Ureter (tissue), 1 donor: ENCODE measurements at places on chromosomes 13 and 19. TPM values are rescaled to one million over a fixed set of nuclear protein-coding genes. Genes with fewer than 3 reads are reported as not detected.

The RTBDN gene
- total RNA-seq = not detected

DNA sequence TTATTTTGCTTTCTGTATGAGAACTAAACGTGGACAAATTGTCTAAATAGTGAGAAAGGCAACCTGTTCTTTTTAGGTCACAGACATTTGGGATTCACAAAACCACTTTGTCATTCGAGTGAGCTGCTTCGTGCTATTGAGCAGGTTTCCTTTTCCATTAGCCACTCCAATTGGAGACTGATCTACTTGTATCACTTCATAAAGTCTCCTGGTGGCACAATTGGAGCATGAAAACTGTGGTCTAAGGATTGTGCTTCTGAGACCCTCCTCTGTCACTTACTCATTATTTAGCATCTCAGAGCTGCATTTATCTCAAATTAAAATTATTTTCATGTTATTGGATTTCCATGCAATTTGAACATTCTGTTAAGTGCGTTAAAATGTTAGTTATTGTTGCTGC, 397.7 kb downstream of the TDRD3 start:
- no peak for DNase-seq

The UBE2L5 gene
- not detected for total RNA-seq

The PPP2R1A gene
- total RNA-seq = 259 TPM

The GGN gene
- 0.86 TPM for total RNA-seq

- no peak for DNase-seq
Observed at GRCh38 chr13:45875951-45876350, 24.4 kb upstream of the SIAH3 start.

DNA sequence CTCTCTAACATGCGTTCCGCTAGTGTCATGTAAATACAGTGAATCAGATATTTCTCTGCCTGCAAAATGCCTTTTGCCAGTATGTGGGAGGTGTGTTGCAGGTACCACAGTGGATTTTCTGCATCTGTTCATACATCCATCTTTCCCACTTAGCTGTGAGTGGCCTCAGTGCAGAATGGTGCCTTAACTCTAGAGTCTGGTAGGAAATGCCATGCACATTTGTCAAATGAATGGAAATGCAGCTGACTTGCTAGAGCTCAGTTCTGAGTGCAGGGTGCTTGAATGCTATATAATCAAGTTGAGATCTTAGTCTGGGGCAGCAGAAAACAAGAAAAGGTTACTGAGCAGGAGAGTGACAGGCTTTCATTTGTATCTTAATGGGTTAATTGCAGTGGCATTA, 68.2 kb downstream of the LRCH1 start:
- no peak for DNase-seq

GRCh38 chr13:27919934-27920676, at the start of gene PDX1:
Gene PDX1 (plus strand): TSS chr13:27920000. CDS start chr13:27920139, 139 bp downstream.
- DNase-seq = no peak

The ZNF221 gene
- total RNA-seq = 6.8 TPM

- DNase-seq = no peak
Observed at GRCh38 chr13:46687810-46688209, 109.2 kb downstream of the ESD start.

GRCh38 chr13:48653472-48653939, at the start of gene CYSLTR2:
Gene CYSLTR2 (plus strand): TSS chr13:48653929. CDS start chr13:48706818, 52,889 bp downstream.
- DNase-seq = no peak

GRCh38 chr19:47514151-47514868, 553 bp downstream of the NAPA start:
- DNase-seq = no peak

- DNase-seq = no peak
Observed at GRCh38 chr13:98187155-98187964, 10.3 kb upstream of the RNF113B start.

The VSTM1 gene
- total RNA-seq = not detected

DNA sequence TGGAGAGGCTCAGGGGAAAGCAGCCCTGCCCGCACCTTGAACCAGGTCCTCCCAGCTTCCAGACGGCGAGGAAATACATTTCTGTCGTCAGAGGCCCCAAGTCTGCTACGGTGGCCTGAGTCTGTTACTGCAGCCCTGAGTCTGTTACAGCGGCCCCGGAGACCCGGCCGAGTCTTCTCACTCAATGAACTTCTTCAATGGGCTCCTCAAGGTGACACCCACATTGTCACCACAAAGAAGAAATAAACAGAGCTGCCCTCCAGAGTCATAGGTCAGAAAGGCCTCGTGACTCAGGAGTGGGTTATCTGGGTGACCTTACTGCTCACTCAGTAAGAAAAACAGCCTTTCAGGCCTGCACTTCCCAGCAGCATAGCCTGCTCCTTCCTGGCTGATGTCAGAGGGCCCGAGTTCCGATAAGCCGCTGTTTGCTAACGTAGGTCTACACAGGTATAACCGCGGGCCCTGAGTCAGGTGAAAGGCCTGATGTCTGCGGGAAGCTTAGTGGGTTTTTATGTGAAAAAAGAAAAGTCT, 66.9 kb upstream of the TM9SF2 start:
- DNase-seq = no peak

DNA sequence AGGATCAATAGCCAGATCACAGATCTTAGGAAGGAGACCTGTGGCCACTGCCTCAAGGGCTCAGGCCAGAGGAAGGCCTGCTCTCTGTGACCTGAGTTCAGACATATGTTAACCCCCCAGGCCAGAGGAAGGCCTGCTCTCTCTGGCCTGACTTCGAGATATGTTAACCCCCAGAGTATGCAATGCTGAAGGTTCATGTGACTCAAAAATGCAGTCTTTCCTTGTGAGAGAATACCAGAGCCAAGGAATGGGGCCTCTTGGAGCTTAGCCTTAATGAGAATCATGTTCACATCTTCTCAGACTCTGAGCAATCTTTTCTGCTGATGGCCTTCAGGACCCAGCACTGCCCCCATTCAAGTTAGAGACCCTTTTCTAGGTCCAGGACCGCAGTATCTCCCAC, 36.7 kb downstream of the MBNL2 start:
- DNase-seq = no peak

The ZNF837 gene
- total RNA-seq = 3.6 TPM

- DNase-seq = no peak
Observed at GRCh38 chr19:3095441-3096191, 1.5 kb downstream of the GNA11 start.

DNA sequence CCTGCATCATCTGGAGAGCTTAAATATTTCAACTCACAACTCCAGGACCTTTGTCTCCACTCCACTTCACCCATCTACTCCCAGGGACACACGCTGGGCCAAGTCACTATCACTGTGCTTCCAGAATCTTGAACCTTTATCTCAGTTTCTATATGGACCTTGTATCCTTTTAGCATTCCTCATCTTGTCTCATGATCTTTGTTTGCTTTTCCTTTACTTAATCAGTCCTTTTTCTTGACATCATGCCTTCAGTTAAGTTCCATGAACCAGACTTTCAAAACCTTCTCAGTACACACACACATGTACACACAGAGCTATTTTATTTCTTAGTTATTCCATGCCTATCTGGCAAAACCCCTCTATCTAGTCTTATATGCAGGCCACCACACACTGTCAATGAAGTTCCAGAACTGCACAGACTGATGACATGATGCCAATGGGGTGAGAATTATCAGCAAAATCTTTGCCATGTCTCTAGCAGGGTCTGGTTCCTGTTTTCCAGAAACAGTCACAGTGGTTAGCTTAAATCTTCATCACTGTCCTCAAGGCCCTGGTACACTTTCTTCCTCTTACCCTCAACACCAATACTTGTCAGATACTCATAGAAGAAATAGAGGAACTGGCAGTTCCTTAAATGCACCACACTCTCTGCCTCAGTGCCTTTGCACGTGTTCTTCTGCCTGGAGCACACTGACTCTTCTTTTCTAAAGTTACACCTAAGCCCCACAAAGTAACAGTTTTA, 77.6 kb upstream of the STARD13 start:
- no peak for DNase-seq

The LMTK3 gene
- 5.1 TPM for total RNA-seq

DNA sequence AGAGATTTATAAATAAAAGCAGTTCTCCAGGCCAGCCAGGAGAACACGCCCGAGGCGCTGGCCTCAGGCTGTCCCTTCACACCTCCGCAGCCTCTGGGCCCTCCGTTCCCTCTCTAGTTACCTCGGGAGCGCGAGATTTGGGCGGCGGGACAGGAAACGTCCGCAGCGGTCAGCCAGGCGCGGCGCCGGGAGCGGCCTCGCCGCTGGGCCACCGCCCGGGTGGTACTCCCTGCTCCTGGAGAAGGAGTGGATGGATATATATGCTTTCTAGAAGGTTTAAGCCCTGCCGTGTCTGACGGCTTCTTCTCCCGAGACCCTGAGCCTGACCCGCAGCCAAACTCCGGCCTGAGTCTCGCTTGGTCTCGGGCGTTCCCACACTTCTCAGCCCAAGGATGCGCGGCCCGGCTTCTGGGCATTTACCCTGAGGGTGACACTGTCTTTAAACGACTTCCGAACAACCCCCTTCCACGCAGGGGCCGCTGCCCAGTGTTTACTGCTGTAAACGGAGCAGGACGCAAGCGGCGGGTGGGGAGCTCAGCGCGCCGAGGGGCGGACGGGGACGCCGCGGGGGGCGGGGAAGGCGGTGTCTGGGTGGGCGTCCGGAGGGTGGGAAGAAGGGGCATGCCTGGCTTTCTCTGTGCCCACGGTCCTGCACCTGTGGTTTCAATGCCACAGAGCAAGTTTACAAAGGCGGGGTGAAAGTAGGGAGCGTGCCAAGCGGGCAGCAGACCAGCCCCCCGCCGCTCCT, 2.0 kb upstream of the ZIC2 start:
- DNase-seq = no peak

DNA sequence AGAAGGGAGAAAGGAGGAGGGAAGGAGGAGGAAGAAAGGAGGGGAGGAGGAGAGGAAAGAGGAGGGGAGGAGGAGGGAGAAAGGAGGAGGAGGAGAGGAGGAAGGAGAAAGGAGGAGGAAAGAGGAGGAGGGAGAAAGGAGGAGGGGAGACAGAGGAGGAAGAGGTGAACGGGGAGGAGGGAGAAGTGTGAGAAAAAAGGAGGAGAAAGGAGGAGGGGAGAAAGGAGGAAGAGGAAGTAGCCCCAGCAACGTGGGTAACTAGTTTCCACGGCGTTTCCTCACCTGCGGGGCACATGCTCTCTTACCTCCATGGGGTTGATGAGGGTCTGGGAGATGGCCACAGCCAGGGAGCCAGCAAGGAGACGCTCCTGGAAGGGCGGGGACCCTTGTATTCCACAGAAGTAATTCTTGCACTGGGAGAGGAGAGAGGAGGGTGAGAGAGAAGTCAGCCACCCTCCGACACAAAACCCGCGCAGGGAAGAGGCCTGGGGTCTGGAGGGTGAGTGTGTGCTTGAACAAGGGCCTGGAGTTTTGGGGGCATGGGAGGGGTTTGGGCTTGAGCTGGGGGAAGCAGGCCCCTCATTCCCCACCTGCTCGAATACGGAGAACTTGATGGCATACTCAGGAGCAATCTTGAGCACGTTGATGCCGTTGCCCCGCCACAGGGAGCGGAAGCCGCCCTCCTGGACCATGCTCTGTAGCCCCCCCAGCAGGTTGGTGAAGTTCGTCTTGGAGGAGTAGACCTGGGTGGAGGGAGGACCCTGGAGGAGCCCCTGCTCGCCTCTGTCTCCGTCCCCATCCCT, 3.9 kb downstream of the SLC25A41 start:
- DNase-seq = no peak

GRCh38 chr13:92739306-92739818, 487.2 kb upstream of the GPC6 start:
- no peak for DNase-seq

DNA sequence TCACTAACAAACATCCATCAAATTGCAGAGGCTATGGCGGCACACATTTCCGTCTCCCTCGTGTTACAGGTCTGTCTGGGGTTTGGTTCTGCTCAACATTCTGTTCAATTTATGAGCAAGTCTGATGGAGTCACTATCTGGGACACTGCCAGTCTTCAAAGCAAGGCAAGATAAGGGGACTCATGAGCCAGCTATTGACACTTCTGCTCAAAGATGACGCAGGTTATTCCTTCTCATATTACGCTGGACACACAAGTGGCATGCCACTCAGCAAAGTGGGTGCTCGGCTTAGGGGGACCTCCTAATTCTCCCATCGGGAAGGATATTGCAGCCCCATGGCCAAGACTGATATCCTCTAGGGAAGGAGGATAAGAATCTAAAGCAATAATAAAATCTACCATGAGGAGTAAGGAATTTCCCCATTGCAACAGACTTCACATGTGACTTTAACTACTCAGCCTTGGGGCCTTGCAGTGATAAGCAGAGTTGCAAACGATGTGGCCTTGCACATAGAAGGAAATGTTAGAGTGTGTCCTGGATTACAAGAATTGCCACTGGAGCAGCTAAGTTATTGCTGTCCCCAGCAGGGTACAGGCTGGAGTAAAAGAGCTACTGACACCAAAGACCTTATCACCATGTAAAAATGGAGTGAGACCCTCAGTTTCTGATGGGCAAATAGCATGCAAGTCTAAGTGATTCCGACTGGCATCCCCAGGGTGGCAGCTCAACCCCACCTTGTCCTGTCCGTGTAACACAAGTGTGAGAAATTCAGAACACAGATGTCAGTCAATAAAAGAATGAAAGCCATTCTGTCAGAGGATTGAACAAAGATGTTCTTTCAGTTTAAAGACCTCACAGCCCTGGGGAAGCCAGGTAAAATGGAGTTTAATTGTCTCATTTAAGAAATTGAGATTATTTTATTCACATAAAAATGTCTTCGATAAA, 306.1 kb downstream of the IRS2 start:
- DNase-seq = no peak

The ZNF470 gene
- 5.8 TPM for total RNA-seq

The ZNF793 gene
- 19.7 TPM for total RNA-seq

- no peak for DNase-seq
Observed at GRCh38 chr13:79862515-79862914, 381.6 kb downstream of the NDFIP2 start.

DNA sequence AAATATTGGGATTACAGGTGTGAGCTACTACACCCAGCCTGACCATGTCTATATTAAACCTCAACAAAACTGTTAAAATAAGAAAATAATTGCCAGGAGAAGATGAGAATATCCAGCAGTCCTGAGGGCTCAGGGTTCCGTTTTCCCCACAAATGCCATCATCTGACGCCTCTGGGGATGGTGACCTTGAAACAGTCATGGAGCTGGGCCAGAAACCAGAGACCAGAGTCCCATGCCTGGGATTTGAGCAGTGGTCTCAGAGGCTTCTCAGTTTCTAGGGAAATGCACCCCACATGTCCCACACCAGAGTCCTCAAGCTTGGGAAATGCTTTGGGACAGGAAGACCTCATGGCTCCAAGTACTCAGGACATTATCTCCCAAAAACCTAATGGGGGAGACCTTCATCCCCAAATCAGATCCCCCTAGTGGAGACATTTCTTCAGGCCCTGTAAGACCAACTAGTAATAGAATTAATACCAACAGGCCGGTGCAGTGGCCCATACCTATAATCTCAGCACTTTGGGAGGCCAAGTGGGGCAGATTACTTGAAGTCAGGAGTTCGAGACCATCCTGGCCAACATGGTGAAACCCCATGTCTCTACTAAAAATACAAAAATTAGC, 2.9 kb upstream of the MAP1S start:
- no peak for DNase-seq

- DNase-seq = no peak
Observed at GRCh38 chr19:6424195-6424938, at the start of gene KHSRP. Gene KHSRP (minus strand): TSS chr19:6424811. CDS start chr19:6424701, 110 bp downstream.

The GRIN2D gene
- total RNA-seq = 0.86 TPM

GRCh38 chr19:10424011-10424637, 3.8 kb downstream of the PDE4A start:
- peak; percentile 83 for DNase-seq
